Urothelium cell line (cell line): ENCODE measurements at places on chromosomes 6 and 20.
A peak's percentile ranks its signal among the peaks of the same experiment; 100 is the strongest.

DNA sequence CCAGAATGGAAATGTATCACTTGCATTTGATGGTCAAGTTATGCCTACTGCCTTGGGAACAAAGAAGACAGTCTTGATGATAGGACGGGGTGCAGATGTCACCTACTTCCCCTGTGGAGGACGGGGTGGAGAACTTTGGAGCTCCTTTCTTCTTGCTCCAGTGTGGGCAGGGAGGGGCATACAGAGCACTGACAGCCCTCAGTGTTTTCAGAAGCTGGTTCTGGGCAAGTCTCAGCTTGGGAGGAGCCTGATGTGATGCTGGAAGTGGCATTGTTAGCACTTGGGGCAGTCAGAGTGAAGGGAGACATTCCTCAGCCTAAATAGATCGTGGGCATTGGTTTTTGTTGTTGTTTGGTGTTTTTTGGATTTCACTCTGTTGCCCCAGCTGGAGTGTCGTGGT lies 59.7 kb downstream of the SYNJ2 start:
- no peak for DNase-seq

GRCh38 chr6:88137915-88138314 lies 28.2 kb downstream of the CNR1 start:
- no peak for DNase-seq

DNA sequence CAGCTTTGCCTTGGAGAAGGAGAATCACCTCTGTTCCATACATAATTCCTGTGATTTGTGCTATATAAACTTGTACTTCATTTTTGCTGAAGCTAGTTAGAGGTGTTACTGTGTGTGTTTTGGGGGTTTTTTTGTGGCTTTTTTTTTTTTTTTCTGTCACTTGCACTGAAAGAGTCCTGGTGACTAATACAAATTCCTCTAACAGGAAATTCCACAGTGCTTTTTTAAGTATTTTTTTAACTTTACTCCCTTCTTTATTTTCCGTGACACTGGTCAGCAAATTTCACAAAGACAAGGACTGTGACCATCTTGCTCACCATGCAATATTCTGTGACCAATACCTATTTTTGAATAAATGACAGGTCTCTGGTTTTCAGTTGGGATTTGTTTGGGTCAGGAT lies 110.5 kb downstream of the ISM1 start:
- peak; percentile 25 for DNase-seq

GRCh38 chr6:56902641-56903464 lies 52.1 kb upstream of the BEND6 start:
- DNase-seq: peak; percentile 44

DNA sequence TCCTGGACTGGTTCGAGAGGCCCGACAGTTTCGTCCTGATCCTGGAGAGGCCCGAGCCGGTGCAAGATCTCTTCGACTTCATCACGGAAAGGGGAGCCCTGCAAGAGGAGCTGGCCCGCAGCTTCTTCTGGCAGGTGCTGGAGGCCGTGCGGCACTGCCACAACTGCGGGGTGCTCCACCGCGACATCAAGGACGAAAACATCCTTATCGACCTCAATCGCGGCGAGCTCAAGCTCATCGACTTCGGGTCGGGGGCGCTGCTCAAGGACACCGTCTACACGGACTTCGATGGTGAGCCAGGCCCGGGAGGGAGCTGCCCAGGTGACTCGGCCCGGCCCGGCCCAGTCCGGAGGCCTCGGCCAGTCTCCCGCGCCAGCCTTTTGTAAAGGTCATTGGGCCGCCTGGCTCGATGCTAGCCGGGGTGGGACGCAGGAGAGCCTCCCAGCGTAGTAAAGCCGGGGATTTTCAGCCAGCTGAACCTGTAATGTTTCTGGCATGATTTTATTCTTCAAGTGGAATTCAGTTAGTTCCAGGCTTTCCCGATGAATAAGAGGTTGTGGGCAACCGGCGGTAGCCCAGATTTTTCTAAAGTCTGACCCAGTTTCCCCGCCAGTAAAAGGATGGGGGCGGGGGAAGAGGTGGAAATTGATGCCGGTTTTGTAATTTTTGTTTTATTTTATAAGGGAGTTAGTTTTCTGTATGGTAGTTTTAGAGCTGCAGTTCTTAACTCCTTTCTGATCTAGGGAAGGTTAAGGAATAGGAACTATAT lies 1.4 kb downstream of the PIM1 start:
- no peak for DNase-seq

DNA sequence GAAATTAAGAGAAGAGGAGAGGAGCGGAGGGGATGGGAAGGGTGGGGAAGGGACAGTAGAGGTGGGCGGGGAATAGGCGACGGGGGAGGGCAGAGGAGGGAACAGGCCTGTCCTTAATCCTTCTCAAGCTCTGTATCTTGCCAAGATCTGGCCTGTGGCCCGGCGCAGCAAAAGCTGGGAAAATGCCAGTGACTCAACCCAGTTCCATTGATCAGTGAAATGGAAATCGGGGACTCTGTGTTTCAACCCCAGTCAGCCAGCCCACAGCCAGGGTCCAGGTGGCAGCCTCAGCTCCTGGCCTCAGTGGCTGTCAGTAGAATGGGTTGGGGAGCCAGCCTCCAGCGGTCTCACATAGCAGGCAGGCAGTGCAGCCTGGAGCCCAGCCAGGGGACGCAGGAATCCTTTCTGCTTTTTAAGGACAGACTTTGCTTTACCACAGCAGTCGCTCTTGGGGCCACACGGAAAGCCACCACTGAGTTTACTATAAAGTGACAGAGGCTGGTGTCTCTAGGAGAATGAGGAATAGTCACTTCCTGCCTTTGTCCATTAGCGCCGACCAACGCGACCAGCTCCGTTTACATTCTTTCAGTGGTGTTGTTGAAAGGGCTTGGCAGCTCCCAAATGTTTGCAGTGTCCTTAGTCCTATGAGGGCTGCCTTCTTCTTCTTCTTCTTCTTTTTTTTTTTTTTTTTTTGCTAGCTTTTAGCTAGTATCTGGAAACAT lies 128.0 kb downstream of the RIN2 start:
- peak; percentile 16 for DNase-seq

DNA sequence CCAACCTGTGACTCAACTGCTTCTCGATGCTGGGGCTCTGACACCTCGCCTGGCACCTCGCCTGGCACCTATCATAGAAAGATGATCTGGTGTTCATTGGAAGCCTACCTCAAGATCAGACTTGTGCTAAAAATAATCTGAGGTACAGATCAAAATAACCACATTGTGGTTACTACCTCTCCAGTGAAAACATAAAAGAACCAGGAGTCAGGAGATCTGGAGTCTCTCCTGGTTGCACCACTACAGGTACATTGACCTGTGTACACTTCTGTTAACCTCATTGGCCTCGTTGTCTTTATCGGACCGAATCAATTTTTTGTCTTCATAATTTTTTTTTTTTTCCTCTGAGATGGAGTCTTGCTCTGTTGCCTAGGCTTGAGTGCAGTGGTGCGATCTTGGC lies 695.9 kb downstream of the HDGFL1 start:
- no peak for DNase-seq

DNA sequence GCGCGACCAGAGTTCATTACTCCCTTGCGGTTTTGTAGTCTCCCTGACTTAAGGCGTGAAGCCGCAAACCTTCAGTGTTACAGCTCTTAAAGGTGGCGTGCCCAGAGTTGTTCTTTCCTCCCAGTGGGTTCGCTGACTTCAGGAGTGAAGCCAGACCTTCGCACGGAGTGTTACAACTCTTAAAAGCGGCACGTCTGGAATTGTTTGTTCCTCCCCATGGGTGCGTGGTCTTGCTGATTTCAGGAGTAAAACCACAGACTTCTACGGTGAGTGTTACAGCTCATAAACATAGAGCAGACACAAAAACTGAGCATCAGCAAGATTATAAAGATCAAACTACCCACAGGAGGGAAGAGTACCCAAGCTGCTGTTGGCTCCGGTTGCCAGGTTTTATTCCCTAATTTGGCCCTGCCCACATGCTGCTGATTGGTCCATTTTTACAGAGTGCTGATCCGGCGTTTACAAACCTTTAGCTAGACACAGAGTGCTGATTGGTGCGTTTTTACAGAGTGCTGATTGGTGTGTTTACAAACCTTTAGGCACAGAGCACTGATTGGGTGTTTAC lies 10.4 kb downstream of the TMEM14C start:
- DNase-seq: no peak

- no peak for DNase-seq
Observed at GRCh38 chr6:140663772-140664171, 1289.3 kb upstream of the CITED2 start.

DNA sequence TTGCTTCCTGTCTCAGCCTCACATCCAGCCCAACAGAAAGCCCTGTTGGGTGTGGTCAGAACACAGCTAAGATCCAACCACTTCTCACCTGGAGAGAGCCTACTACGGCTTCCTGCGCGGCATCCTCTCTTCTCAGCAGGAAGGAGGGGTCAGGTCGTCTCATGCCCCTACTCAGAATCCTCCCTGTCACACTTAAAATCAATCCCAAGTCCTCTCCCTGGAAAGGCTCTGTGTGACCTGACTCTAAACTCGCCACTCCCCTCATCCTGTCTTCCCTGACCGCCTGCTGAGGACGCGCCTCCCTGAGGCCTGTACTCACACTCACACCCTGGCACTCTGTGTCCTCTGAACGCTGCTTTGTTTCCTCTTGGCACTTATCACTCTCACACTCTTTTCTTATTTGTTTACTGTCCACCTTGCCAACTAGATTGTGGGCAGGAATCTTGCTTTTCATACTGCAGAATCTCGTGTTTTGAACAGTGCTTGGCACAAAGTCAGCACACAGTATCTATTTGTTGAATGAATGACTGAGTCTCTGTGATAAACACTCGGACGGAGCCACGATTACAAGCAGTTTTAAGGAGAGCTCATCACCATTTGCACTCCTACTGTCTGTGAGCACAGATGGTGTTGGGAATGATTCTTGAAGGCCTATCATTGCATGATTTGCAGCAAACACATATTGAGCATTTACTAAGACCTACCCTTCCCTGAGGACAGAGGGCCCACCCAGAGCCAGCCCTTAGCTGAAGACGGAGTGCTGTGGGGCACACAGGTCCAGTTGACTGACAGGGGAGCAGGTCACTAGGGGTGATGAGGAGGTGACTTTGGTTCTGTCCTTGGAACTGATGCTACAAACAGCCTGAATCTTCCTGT lies 18.7 kb downstream of the RAB5IF start:
- DNase-seq: no peak

GRCh38 chr6:52254731-52255378 lies 10.6 kb upstream of the IL17F start:
- no peak for DNase-seq

DNA sequence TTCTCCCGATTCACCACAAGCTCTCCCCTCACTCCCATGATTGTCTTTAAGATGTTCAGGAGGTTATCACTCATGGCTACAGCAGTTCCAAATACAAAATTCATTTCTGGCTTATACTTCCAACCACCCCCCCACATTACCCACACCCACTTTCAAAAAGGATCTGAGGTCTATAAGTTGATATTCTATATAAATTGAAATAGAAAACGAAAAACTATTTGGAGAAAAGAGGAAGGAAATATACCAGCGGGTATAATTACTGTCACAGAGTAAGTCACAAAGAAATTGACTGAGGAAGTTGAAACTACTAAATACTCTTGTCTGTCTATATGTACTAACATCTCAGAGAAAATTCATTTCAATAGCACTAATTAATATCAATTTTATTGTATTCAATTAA lies 112.7 kb upstream of the TNFAIP3 start:
- no peak for DNase-seq

GRCh38 chr6:16626650-16627049 lies 134.6 kb downstream of the ATXN1 start:
- no peak for DNase-seq

DNA sequence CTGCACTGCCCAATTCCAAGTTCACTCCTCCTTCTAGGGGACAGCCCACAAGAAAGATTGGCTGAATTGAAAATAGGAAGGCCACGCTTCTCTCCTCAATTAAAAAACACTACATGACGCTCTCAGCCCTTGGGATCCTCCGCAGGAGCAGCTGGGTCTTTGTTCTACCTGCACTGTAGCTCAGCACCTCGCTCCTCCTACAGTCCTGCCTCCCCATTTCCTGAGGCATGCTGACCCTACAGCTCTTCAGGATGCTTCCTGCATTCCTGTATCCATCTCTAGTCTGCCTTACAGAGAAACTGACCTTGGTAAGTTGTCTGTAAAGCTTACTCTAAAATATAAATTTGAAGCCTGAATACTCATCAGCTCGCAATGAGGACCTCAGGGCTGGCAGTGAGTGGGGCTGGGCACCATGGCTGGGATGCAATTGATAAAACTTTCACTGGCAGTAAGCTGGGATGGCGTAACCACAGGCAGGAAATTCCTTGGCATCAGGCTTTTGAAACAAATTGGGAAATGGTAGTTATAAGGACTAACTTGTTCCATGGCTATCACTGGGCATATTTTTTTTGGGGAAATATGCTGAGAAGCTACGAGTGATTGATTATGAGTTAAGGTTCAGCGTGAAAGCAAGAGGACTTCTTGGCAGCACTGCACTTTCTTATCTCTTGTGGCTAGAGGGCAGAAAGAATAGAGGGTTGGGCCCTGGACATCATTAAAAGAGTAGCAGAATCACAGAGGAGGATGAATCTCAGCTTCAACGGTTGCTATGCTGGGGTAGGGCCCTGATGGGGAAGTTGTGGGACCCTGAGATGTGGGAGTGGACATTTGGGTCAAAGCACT lies 11.7 kb upstream of the SIRPB1 start:
- DNase-seq: no peak

DNA sequence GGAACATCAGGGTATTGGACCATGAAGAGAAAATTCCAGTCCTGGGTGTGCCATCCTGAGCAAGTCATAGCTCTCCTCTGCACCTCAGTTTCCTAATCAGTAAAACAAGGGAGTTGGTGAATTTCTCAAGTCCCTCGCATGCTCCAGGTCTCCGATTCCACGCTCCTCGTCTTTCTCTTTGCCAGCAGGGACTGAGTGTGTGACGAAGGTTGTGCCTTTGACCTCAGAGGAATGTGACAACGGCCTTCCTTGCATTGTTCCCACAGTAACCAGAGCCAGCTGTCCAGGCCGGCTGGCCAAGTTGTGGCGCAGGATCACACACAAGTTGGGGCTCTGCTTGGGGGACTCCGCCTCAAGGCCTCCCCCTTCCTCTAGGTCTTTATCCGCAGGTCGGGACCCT lies 217.3 kb downstream of the ATXN1 start:
- no peak for DNase-seq

- DNase-seq: peak; percentile 52
Observed at GRCh38 chr6:169371344-169372127, 117.9 kb upstream of the THBS2 start.
